Activated T-helper 1 cell treated with anti-CD3 and anti-CD28 coated beads, Interleukin-2, amount 50 U/mL, for 16 hours (primary cell): ENCODE measurements at places on chromosomes 3 and 15.

DNA sequence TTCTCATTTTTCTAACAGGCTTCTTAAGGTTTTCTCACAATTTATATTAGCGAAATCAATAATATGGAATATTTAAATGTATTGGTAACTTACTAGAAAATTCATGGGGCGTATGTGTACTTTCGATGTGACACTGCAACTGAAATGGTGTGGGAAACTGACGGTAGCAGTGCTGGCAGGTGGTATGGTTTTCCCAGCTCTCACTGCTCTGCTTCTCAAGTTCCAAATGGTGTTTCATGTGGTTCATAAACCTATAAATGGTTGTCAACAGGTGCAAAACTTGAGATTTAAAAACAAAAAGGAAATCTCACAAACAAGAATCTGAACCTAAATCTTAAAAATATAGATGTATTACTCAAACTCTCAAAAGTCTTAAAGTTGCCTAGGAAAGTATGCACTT lies 54.7 kb downstream of the ZNF280D start:
- DNase-seq, result no peak

GRCh38 chr3:50584391-50584790 lies 15.1 kb downstream of the HEMK1 start:
- no peak for DNase-seq

DNA sequence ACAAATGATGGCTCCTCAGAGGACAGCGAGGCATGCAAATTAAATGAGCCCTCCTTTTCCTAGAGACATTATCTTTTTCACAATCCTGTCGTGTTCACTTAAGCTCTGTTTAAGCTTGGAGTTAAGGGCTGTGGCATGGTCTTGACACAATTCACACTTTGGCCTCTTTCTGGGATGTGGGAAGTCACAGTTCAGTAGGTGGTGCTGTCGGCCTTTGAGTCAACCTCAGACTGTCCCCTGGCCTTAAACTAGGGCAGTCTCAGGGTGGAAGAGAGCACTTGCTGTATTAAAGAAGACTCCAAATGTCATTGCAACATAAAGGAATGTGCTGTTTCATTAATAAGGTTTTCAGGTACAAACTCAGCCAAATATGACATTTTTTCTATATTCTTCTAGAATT lies 351.0 kb downstream of the MCTP2 start:
- no peak for DNase-seq

DNA sequence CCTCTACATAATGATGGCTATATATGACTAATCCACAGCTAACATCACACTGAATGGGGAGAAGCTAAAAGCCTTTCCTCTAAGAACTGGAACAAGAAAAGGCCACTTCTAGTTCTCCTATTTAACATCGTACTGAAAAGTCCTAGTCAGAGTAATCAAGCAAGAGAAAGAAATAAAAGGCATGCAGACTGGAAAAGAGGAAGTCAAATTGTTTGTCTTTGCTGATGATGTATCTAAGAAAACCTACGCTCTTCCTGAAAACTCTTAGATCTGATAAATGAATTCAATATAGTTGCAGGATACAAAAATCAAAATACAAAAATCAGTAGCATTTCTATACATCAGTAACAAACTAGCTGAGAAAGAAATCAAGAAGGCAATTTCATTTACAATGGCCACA lies 116.9 kb downstream of the TP63 start:
- DNase-seq, result no peak

DNA sequence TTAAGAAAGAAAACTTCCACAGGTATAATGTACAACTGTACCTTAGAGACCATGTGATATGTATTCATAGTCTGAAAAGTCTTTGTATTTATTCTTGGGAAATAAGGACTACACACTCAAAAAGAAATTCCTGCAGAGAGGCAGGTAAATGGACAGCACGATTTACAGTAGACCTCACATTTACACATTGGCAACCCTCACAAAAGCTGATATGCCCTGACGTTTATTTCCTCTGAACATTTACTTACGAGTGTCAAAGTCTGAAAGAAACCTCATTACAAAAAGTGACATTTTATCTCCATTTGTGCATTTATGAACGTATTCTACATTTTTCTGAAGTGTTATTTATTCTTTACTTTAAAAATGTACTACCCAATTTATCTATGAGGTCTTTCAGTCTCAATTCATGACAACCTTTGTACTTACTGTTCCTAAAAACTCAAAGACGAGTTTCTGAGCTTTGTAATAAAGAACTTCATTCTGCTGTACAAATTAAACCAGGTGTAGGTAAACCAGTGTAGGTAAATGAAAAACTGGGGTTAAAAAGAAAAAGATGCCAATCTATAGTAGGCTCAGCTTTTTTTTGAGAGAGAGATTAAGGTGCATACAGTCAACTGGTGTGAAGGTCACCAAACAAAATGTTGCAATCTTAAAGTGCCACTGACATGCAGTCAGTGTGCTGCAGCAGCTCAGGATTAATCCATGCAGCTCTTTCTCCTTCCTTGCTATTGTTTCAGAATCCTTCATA lies 44.3 kb downstream of the THRB start:
- DNase-seq, result no peak

DNA sequence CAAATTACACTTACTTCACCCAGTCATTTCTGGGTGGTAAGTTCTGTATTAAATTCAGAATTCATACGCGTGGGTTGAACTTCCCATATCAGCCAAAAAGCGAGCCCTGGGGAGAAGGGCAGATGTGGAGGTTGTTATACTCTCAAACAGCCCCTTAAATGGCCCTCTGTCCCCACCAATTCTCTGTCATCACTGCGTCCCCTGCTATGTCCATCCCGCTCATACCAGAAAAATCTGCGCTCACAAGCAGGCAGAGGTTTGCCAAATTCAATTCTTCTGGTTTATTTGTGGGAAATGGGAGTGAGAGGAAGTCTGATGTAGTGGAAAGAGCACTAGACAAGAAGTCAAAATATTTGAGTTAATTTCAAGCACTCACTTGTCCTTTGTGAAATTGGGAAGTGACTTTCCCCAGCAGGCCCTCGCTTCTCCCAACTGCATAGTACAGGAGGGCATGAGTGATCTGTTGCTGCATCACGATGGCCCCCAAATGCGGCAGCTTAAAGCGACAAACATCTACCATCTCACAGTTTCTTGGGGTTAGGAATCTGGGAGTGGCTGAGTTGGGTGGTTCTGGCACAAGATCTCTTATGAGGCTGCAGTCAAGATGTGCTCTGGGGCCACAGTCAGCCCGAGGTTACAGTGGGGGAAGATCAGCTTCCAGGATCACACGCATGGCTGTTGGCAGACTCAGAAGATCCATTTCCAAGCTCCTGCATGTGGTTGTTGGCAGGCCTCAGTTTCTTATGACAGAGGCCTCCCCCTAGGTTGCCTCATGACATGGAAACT lies 67.7 kb downstream of the CPN2 start:
- DNase-seq, result no peak

DNA sequence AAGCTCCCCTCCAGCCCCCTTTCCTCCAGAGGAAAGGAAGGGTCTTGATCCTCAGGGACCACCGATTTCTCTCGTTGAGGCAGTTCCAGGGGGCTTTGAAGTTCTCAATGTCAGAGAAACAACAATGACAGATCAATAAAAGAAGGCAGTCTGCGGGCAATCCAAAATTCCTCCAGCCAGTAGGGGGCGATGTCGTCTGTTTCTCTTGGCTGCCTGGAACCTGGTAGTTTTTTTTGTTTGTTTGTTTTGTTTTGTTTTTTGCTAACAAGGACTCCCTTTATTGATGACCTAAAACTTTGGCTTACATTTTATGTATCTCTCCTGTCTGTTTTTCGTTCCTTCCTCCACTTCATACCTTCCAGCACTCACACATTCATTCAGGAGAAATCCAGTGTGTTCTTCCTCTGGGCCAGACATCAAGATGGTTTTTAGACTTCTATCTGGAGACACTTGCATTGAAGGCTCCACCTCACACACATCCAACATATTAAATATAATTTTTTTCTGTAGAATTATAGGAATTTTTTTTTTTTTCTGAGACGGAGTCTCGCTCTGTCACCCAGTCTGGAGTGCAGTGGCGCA lies 276.6 kb downstream of the RPLP1 start:
- peak; percentile 56 for DNase-seq

- DNase-seq, result no peak
Measured at GRCh38 chr3:79368403-79368802, 399.4 kb downstream of the ROBO1 start.

DNA sequence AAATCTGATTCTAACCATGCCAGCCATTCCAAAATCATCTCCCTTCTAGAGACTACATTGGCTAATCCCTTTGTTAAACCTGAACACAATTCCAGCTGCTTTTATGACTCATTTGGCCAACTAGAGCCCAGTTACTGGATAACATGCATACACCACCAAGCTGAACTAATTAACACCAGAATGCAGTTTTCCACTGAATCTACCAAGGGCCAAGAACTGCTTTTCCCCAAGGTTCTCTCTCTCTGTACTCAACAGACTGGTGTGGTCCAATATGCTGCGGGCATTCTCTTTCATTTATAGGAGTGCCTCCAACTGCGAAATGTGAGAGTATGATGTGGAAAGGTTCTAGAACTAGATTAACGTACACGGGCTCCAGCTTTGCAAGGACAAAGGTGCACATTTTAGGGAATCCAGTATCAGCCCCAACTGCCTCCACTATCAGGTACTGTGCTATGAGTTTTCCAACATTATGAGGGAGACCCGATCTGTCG lies 1.5 kb downstream of the CHSY1 start:
- no peak for DNase-seq

- DNase-seq, result no peak
Measured at GRCh38 chr3:112042842-112043280, 8.3 kb downstream of the TMPRSS7 start.

- no peak for DNase-seq
Measured at GRCh38 chr3:51717947-51718346, 11.1 kb downstream of the GRM2 start.

DNA sequence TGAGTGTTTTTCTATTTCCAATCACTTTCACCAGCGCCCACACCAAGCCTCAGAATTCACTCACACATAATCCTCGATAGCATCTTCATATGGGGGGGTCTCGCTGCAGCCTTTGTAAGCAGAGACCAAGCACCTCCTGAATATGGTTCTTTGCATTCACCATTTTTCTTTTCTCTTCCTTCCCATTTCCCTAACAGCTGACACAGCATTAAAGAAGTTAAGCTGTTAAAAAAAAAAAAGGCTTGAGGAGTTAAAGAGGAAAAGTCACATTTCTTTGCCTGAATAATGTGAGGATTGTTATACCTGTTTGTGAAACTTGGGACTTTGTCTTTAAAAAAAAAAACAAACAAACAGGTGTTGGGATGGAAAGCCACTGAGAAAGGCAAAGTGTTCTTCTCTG lies 41.6 kb downstream of the RFTN1 start:
- DNase-seq, result no peak

- no peak for DNase-seq
Measured at GRCh38 chr15:25811481-25811906, 51.6 kb downstream of the ATP10A start.

DNA sequence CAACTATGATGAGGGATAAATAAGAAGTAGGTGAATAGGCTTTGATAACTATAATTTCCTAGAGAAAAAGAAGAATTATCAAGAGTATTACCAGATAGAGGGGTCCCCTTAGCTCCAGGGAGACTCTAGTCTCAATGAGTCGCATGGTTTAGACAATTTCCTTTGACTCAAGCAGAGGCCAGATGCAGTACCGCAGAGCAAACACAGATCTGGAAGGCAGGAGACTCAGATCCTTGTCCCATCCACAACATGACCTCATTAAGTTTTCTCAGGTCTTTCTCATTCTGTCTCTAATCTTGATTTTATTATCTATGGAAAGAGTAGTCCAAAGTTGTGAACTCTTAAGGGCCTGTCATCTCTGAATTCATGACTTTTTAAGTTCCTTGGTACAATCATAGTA lies 987.9 kb downstream of the NTRK3 start:
- no peak for DNase-seq

DNA sequence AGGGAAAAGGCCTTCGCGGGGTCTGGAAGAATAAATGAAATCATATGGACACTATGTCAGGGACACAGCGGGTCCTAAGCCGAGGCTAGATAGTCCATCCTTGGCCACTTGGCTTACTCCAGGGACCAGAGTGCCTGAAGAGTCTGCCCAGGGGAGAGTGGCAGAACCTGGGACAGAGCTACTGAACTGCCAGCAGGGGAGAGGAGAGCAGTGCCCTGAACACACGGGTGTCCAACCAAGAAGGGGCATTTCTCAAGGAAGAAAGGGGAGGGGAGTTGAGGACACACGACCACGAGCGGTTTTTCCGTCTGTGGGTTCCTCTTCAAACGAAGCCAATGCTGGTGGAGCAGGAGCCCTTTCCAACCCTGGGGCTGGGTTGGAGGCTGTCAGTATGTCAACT lies 1.0 kb downstream of the ACAN start:
- DNase-seq, result no peak

GRCh38 chr3:108133858-108134554 lies 43.2 kb upstream of the CD47 start:
- DNase-seq, result no peak

GRCh38 chr3:169954142-169954756 lies 12.4 kb upstream of the SEC62 start:
- no peak for DNase-seq

DNA sequence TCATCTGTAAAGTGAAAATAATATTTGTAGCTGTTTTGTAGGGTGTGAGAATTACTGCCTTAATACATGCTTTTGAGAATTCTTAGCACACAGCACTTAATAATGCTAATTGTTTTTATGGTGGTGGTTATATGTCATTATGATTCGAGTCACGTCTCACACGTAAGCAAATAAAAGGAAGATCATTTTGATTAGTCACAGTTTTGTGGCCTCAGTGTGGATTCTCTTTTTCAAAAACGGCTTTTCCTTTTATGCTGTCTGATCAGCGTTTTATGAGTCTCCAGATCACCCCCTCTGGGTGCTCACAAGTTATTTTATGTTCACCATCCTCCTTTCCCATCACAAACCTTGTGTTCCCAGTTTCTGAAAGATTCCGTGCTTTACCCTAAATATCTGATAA lies 255.6 kb upstream of the CNTN4 start:
- DNase-seq, result no peak

DNA sequence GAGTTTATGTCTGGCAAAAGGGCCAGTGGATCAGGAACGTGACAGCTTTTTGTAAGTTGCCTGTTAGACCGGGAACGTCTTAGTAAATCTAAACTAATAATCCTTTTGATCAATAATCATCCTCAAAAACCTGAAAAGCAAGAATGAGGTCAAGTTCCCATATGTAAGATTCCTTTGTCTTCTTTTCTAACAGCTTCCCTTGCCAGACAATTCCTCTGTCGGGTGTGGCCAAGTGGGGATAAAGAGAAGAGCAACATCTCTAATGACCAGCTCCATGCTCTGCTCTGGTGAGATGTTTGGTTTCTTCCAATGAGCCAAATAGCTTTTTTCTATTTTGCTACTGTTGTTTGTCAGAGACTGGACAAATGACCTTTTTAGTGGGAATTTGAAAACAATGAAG lies 19.8 kb downstream of the FANCD2OS start:
- DNase-seq, result no peak

DNA sequence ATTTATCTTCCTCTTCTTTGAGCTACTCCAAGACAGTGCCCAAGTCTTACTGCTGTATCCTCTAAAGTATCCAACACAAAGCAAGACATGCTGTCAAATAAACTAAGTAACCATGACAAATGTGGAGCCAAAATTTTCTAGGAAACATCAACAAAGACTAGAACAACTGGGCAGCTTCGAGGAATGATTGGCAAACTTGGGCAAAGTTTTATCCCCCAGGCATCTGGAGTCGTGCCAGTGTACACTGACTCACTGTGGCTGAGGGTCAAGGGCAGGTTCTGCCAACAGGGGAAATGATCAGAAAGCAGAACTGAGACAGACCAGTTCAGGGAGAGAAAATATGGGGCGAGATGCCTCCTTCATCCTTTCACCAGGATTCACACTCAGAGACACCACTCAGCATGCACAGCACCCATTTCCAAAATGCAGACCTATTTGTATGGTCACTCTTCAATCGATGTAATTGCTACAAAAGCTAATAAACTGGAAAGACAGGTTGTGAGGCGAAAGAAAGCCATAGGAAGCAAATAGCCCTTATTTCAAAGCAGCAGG lies 65.8 kb downstream of the MB21D2 start:
- DNase-seq, result no peak
